ENCODE measurements at places on chromosomes 11 and 22.
A peak's percentile ranks its signal among the peaks of the same experiment; 100 is the strongest.

- peak; percentile 19 for DNase-seq
Observed at GRCh38 chr11:84990141-84990540, 637.0 kb downstream of the DLG2 start.

DNA sequence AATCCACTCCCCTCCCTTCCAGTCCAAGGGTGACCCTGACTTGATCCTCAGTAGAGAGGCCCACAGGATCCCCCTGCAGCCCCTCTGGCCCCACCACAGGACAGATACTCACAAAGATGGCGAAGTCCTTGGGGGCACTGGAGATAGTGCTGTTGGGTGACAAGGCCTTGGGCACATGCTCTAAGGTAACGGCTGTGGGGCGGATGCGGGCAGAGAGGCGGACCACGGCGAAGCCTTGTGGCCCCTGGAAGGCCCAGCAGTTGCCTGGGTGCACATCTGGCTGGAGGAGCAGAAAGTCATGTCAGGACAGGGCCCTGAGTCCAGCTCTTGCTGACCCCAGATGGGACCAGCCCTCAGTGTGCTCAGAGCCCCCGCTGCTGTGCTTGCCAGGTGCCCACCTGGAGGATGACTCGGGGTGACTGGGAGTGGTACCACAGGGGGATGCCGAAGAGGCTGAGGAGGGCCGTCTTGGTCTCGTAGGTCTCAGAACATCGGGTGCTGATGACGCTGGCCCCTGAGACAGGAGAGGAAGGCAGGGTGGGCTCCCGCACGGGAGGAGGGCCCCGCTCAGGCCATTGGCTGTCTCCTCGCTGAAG lies 17.2 kb downstream of the SUN2 start:
- no peak for DNase-seq

DNA sequence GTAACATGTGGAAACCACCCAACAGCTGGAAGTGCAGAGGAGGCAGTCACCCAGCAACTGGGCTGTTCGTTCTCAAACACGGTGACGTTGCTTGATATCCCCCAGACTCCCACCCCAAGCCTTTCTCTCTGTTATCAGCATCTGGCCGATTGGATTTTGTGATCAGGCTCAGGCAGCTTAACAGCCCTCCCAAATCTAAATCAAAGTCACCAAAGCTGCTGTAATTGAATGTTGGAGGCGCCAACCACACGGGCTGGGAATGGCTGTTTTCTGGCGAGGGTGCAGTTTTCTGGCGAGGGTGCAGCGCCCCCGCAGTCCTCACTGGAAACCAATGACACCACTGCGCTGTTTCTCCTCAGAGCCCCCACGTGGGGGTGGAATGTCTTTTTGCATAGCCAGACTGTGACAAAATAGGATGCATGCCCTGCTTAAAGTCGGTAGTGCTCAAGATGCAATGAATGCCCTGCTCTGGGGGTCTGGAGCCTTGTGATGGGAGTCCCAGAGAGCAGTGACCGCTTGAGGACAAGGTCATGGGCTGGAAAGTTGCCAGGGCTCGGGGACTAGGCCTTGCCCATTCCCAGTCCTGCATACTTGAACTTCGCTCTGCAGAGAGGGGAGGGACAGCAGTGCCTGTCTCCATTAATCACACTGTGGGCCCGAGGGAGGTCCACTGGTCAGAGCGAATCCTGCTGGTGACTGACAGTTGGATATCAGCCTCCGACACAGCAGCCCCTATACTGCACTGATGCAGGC lies 105.3 kb downstream of the MORC2 start:
- peak; percentile 62 for DNase-seq

DNA sequence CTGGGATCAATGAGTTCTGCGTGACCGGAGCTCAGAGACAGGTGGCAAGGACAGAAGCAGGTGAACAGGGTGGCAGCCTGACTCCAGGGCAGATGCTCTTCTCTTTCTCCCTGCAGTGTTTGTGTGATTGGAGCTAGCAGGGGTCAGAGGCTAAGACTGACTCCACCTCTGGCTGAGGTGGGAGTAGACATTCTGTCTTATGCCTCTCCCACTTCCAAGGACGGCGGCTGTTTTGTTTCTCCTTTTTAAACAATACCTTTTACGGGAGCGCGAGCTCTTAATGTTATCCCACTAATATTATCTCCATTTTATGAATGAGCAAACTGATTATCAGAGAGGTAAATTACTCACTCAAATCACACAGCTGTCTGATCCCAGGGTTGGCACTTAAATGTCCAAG lies 323.7 kb downstream of the MIAT start:
- no peak for DNase-seq

DNA sequence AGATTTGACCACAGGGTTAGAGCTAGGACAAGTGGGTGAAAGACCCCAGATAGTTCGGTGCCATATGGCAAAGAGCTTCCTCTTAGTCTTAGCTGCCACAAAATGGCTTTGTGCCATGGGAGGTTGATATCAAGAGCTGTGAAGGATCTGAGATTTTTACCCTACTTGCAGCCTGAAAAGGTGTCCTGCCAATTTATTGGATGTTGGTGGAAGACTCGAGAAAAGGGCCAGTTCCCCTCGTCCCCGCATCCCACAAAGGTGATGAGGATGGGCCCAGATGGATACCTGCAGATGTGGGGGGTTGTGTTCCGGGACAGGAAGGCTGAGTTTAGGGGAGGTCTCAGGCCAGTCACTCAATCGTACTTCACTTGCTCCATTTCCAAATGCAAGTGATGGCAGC lies 27.2 kb downstream of the YDJC start:
- DNase-seq, result no peak

GRCh38 chr22:17359501-17359900 lies 9.8 kb upstream of the CECR2 start:
- no peak for DNase-seq

- DNase-seq, result peak; percentile 74
Observed at GRCh38 chr11:45180179-45180847, 33.9 kb downstream of the PRDM11 start.

- DNase-seq, result no peak
Observed at GRCh38 chr11:95939091-95939490, 15.2 kb upstream of the MTMR2 start.

GRCh38 chr11:12331239-12331874 lies 46.0 kb upstream of the PARVA start:
- peak; percentile 96 for DNase-seq

- DNase-seq, result no peak
Observed at GRCh38 chr11:57269571-57270021, 32.5 kb upstream of the APLNR start.

DNA sequence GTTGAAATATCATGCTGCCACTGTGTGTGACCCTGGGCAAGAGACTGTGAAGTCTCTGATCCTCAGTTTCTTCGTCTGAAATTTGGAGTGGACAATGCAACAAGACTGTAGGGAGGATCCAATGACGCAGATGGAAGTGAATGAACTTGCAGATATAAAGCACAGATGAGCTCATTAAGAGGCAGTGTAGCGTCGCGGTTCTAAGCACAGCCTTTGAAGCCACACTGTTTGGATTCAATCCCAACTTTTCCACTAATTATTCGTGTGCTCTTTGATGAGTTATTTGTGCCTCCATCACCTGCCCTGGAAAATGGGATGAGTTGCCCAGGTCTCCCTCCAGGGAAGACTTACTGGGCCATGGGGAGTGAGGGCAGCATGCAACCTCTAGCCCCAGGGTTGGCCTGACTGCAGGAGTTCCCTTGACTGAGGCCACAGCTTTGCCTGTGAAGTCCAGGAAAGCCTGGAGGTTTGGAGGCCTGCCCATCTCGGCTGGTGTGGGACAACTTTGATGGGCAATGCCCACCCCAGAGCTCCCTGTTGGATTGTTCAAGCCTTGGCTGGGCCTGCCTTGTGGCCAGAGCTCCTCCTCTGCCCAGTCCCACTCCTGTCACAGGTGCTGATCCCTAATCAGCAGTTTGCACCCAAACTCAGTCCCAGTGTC lies 266.0 kb upstream of the B3GAT1 start:
- DNase-seq, result no peak

GRCh38 chr22:49869845-49870712 lies 16.4 kb downstream of the ZBED4 start:
- DNase-seq, result no peak

DNA sequence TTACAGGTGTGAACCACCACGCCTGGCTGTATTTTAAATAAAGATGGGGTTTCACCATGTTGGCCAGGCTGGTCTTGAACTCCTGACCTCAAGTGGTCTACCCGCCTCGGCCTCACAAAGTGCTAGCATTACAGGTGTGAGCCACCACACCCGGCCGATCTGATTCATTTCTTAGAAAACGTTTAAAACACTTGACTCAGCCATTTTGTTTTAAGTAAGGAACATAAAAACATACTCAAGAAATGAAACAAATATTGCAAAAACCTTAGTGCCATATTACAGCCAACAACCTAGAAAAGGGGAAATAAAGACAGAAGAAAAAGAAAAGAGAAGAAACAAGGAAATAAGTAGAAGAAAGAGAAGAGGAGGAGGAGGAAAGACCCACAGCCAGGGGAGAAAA lies 17.4 kb downstream of the LRFN4 start:
- no peak for DNase-seq

GRCh38 chr22:21849489-21849888 lies 18.0 kb downstream of the MAPK1 start:
- DNase-seq, result no peak

- no peak for DNase-seq
Observed at GRCh38 chr11:121574801-121575200, 122.0 kb upstream of the SORL1-AS1 start.

- no peak for DNase-seq
Observed at GRCh38 chr11:57387289-57388030, 3.0 kb downstream of the PRG2 start.

GRCh38 chr11:72726266-72727220 lies 25.7 kb downstream of the ARAP1 start:
- no peak for DNase-seq

GRCh38 chr22:50017701-50018224 lies 5.2 kb upstream of the IL17REL start:
- DNase-seq, result no peak

- no peak for DNase-seq
Observed at GRCh38 chr22:27419473-27419872, 382.1 kb downstream of the MN1 start.

- no peak for DNase-seq
Observed at GRCh38 chr11:114321621-114322257, 25.5 kb downstream of the NNMT start.

DNA sequence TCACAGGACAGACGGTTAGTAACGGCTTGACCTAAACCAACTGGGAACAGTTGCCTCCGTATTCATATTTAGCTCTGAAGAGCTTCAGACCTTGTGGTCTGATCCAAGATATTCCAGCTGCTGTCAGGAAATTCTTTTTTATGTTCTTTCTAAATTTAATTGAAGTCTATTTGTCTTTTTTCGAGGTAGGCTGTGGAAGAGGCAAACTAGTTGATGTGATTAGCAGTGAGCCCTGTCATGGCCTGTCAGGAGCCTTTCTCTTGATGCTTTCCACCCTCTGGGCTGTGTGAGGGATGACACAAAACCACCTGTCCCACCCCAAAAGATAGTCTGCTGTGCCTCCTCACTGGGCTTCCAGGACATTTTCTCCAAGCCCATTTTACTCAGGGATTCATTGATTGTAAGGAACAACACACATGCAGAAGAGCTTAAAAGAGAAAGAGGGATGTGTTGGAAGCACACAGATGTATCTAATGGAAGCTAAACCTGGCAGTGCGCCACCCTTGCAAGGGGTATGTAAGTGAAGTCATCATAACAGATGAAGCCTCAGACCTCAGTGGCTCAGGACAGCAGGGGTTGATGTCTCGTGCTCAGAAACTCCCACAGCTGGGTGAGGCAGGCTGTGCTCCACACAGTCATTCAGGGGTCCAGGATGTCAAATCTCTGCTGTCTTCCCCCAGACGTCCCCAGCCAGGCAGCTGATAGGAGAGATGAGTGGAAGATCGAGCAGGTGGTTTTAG lies 170.0 kb downstream of the NCAM1 start:
- DNase-seq, result no peak

- DNase-seq, result no peak
Observed at GRCh38 chr11:2590965-2591754, 108.6 kb downstream of the KCNQ1OT1 start.

DNA sequence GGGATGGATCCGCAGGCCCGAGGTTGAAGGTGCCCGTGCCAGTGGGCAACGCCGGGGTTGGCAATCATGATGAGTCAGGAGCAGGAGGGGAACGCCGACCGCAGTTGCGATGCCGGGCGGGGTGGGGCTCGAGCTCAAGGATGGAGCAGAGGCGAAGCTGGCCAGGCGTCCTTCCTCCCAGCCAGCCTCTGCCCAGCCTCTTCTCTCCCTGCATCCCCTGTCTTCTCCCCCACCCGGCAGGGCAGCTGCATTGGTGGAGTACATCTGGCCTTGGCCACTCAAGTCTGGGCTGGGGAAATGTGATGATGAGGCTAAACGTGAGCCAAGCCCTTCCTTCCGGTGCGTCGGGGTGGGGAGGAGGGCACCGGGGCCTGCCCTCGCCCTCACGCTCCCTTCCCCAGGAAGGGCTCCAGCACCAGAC lies 3.9 kb downstream of the IFITM10 start:
- DNase-seq, result no peak

- DNase-seq, result no peak
Observed at GRCh38 chr11:71066311-71066710, 186.1 kb downstream of the SHANK2 start.

GRCh38 chr22:49419661-49420060 lies 408.0 kb downstream of the BRD1 start:
- no peak for DNase-seq

DNA sequence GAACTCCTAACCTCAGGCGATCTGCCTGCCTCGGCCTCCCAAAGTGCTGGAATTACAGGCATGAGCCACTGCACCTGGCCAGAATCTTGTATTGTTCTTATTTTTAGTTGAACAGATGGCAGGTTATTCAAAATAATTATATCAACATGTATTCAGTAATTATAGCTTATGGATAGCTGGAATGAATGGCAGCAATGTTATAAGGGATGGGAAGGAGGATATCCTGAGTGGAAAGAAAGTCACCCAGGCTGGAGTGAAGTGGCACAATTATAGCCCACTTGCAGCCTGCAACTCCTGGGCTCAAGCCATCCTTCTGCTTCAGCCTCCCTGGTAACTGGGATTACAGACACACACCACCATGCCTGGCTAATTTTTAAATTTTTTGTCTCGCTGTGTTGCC lies 88.1 kb downstream of the MED15 start:
- DNase-seq, result no peak

DNA sequence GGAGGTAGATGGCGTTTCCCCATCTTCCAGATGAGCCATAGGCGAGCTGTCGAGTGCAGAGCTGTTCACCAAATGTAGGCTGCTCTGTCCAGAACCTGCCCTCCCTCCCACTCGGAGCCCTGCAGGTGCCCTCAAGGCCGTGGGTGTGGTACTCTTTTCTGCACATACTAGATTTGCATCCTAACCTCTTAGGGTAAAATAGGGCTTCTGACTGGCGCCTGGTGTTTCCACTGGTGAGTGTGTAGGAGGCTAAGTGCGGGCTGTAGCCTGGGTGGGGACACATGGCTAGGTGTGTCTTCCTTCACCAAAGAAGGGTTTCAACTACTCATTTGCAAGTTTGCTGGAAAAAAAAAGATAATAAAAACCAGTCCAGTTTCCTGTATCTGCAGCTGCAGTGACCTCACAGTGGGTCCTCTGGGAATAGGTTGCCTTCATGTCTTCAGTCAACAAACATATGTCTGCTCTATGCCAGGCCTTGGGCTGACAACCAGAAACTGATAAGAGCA lies 8.5 kb downstream of the BIK start:
- no peak for DNase-seq
